ENCODE measurements at places on chromosomes 2 and 18. TPM values are rescaled to one million over a fixed set of nuclear protein-coding genes. Genes with fewer than 3 reads are reported as not detected.

- no peaks in the 10 kb centered on the region for H3K4me1 ChIP-seq
- no peaks in the 10 kb centered on the region for H3K36me3 ChIP-seq
- no peaks in the 10 kb centered on the region for H3K27me3 ChIP-seq
- H3K4me3 ChIP-seq = no peak overlapping the region
- no peak overlapping the region for H3K27ac ChIP-seq
These were observed 39.6 kb upstream of the STAT4 start for GRCh38 chr2:191190435-191190834.

GRCh38 chr18:59311631-59312030, 6.8 kb downstream of the CPLX4 start:
- no peak overlapping the region for H3K4me3 ChIP-seq
- H3K4me1 ChIP-seq = peaks cover 8% of the 10 kb centered on the region
- H3K27ac ChIP-seq = no peak overlapping the region

DNA sequence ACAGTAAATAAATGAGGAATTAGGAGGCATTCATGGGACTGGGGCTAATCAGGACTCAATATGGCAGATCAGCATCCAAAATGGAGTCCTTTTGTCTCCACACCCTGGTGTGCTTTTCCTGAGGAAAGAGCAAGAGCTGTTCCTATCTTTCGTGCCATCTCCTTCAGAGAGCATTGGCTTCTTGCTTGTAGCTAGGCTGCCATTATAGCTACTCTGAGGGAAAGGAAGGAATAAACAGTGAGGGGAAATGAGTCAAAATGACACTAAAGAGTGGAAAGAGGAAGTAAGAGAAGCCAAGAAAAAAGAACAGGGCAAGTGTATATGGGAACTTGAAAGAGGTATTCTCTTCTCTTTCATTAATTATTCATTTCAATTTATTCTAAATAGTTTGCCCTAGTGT, 8.4 kb upstream of the NMI start:
- DNase-seq = no peak
- H3K4me1 ChIP-seq = no peaks in the 10 kb centered on the region
- H3K27ac ChIP-seq = peak overlapping the region; percentile 32

DNA sequence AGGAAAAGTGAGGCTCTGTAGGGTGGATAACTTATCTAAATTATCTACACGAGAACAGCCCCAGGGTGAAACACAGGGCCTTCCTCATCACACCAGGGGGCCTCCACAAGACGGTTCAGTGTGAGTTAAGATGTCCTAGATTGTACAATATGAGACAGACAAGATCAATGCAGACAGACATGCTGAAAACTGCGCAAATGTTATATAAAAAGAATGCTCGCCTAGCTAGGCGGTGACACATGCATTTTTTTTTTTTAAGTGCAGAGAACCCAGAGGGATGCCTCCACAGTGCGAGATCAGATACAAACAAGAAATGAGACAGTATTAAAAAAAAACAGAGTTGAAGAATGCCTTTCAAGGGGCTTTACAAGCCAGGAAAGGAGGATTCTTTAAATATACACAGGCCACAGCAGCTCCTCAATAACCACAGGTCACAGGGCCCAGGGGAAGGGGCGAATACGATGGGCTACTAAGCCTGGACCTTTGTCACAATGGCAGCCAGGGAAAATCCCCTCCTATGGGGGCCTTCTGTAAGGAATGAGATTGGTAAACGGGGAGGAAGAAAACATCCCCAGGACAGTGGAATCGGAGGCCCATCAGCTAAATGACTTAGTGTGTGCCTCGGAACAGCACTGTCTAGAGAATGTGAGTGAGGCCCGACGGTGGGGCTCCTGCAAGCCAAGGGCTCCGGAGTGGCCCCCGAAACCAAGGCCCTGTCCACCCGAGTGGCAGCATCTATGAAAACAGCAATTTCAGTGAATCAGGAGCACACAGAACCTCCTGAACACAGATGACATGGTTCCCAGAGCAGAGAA, 48.9 kb downstream of the ADCY3 start:
- no peaks in the 10 kb centered on the region for H3K27me3 ChIP-seq
- no peak for DNase-seq
- H3K4me1 ChIP-seq = peaks cover 12% of the 10 kb centered on the region
- H3K4me3 ChIP-seq = no peak overlapping the region
- no peaks in the 10 kb centered on the region for H3K36me3 ChIP-seq

Gene TGFA
- total RNA-seq = 0.33 TPM

Gene ACAA2
- total RNA-seq = 64.6 TPM

Gene NFATC1
- total RNA-seq = 13.8 TPM

Gene COL6A3
- total RNA-seq = 346 TPM

Gene GALR1
- total RNA-seq = 0.54 TPM

Gene XDH
- 0.71 TPM for total RNA-seq

Data from sigmoid colon (tissue), 7 donors.